ENCODE measurements at places on chromosomes 2 and 18.

DNA sequence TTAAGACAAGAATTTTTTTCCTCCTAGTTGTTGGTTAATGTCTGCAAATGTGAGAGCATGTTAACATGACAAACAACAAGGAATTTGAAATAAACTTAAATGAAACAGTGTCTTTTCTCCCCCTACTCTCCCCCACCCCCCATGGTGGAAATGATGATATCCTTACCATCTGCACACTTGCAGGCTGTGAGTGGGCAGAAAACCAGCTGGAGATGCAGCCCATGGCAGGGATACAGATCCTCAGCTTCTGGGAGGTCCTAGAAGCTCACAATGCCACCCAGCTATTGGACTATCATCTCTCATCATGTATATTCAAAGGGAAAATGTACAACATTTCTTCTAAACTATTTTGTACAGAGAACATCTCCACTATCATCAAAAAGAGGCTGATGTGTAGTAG, 196.8 kb downstream of the SLC8A1 start:
- no peak for DNase-seq

DNA sequence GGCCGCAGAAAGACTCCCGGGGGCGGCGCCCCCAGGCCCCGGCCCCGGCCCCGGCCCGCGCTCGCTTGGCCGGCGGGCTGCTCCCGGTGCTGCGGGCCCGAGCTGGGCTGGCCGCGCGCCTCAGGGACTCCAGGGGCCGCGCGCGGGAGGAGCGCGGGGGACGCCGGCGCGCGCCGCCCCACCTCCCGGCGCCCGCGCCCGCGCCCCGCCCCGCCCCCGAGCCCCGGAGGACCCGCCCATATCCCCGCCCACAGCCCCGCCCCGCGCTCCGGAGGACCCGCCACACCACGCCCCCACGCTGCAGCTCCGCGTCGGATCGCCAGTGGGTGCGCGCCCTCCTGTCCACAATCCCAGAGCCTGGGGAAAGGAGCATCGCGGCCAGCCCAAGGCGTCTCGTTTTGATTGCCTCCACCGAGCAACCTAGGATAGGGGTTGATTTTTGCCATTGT, at the start of gene PARD6G:
Gene PARD6G, minus strand, starts transcription at position 122 of the 449 bp plus-strand sequence. CDS start 166 bp downstream, outside the sequence.
- DNase-seq = peak; percentile 80

DNA sequence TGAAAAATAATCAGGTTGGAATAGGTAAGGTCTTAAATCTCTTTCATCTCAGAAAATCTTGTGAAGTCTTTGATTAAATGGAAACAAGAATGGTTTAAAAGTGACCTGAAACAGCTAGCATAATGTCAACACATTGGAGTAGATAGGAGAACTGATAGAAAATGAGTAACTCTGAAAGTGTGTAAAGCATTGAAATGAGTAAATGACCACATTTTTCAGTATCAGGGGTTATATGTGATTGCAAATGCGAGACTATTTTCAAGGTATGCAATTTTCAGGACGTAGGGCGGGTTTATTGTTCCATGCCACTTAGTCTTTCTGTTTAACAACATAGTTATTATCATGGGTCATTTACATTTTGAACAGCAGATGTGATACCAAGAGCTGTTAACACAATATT, 1383.2 kb downstream of the LRP1B start:
- DNase-seq = no peak

- DNase-seq = no peak
Observed at GRCh38 chr2:31469648-31470047, 55.1 kb upstream of the XDH start.

GRCh38 chr2:31529256-31529655, 51.5 kb downstream of the SRD5A2 start:
- DNase-seq = no peak

Data from cardiac muscle cell (in vitro differentiated cells and primary cell).